ENCODE measurements at places on chromosomes 7 and 10.

- no peak overlapping the region for H3K4me3 ChIP-seq
- no peak overlapping the region for H3K27ac ChIP-seq
- no peak for DNase-seq
- H3K4me1 ChIP-seq, result no peaks in the 10 kb centered on the region
- H3K27me3 ChIP-seq, result peaks cover 2% of the 10 kb centered on the region
Measured at GRCh38 chr7:4561795-4562194, 120.3 kb upstream of the FOXK1 start.

- H3K27ac ChIP-seq, result no peak overlapping the region
- H3K36me3 ChIP-seq, result no peaks in the 10 kb centered on the region
- H3K4me3 ChIP-seq, result no peak overlapping the region
- no peaks in the 10 kb centered on the region for H3K4me1 ChIP-seq
- no peaks in the 10 kb centered on the region for H3K27me3 ChIP-seq
Measured at GRCh38 chr7:72020311-72020710, 391.8 kb downstream of the CALN1 start.

- H3K4me3 ChIP-seq, result no peak overlapping the region
- H3K4me1 ChIP-seq, result peaks cover 9% of the 10 kb centered on the region
- H3K27ac ChIP-seq, result no peak overlapping the region
- H3K27me3 ChIP-seq, result no peaks in the 10 kb centered on the region
- DNase-seq, result no peak
- H3K36me3 ChIP-seq, result peaks cover 3% of the 10 kb centered on the region
Measured at GRCh38 chr7:151851782-151852181, 25.1 kb downstream of the PRKAG2 start.

DNA sequence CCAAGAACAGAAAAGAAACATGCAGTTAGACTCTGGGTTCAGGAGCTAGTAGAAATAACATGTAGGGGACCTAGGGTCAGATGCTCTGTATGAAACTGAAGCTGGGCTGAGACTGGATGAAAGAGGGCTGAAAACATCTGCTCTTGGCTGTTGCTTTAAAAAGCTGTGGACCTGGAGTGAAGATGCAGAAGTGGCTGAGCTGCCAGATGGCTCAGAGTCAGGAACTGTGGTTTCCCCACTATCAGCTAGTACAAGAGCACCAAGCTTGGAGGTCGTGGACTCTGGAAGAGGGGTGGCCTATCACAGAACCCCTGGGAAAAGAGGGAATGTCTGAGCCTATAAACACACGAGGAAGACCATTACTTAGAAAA is 5.9 kb downstream of the ADK start:
- no peaks in the 10 kb centered on the region for H3K36me3 ChIP-seq
- DNase-seq, result no peak
- H3K27ac ChIP-seq, result no peak overlapping the region
- H3K27me3 ChIP-seq, result no peaks in the 10 kb centered on the region
- H3K4me3 ChIP-seq, result no peak overlapping the region

DNA sequence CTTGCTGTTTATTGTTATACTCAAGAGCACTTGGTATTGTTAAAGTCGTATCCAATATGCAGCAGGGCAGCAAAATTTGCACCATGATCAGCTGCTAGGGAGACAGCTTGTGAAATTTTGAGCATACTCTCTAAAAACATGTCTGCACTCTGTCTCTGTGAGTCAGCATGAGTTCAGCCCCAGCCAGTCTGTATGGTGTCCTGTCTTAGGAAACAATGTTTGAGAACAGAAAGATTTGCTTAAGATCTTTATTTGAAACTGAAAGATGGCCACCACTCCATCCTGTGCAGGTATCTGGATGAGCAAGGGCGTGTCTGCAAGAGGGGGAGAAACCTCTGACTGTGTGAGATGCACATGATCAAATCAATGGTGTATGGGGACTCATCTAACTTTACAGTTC is 97.1 kb downstream of the GNAI1 start:
- no peak for DNase-seq
- no peak overlapping the region for H3K4me3 ChIP-seq
- H3K27me3 ChIP-seq, result no peaks in the 10 kb centered on the region

DNA sequence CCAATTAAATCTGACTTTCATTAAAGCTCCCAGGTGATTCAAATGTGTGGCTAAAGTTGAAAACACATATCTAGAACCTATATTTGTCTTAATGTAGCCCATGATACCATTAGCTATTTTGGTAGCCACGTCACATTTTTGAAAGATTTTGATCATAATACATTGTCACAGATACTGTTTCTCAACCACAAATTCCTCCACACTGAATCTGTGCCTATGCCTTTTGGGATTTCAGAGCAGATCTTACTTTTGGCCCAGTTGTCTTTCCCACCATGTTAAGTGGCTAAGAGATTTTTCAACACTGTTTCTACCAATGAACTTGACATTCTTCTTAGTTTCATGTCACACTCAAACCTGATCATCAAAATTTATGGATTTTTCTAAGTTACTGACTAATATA is 47.4 kb downstream of the CH25H start:
- no peaks in the 10 kb centered on the region for H3K36me3 ChIP-seq
- H3K27me3 ChIP-seq, result peaks cover 4% of the 10 kb centered on the region
- no peak overlapping the region for H3K4me3 ChIP-seq
- no peak for DNase-seq
- H3K4me1 ChIP-seq, result peaks cover 9% of the 10 kb centered on the region

DNA sequence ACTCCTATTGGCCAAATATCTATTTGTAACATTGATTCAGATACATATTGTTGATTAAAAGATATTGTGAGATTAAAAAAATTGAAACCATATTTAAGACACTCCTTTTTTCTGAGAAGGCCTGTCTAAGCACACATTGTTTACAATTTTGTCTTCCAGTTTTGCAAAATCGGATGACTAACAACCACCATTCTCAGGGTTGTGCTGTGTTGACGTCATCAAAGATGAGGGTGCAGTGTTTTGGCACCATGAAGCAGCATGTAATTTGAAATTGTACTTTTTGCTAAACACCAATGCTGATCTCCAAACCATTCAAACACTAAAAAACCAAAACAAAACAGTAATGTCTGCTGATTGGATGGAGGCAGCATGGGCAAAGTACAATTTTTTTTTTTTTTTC is 7.4 kb downstream of the CREB5 start:
- no peaks in the 10 kb centered on the region for H3K36me3 ChIP-seq
- no peak overlapping the region for H3K4me3 ChIP-seq
- no peak for DNase-seq
- peaks cover 12% of the 10 kb centered on the region for H3K27me3 ChIP-seq

GRCh38 chr10:57864765-57865680 is 402.7 kb downstream of the IPMK start:
- no peaks in the 10 kb centered on the region for H3K36me3 ChIP-seq
- H3K27ac ChIP-seq, result no peak overlapping the region
- no peak overlapping the region for H3K4me3 ChIP-seq
- no peaks in the 10 kb centered on the region for H3K27me3 ChIP-seq
- no peak for DNase-seq
- H3K4me1 ChIP-seq, result no peaks in the 10 kb centered on the region

- H3K36me3 ChIP-seq, result no peaks in the 10 kb centered on the region
- H3K4me1 ChIP-seq, result no peaks in the 10 kb centered on the region
- DNase-seq, result no peak
- H3K27ac ChIP-seq, result no peak overlapping the region
Measured at GRCh38 chr7:12360948-12361347, 42.7 kb downstream of the VWDE start.

GRCh38 chr7:102063690-102064180 is 222.9 kb upstream of the SH2B2 start:
- no peaks in the 10 kb centered on the region for H3K4me1 ChIP-seq
- no peaks in the 10 kb centered on the region for H3K36me3 ChIP-seq
- H3K4me3 ChIP-seq, result no peak overlapping the region
- no peak for DNase-seq
- no peaks in the 10 kb centered on the region for H3K27me3 ChIP-seq

DNA sequence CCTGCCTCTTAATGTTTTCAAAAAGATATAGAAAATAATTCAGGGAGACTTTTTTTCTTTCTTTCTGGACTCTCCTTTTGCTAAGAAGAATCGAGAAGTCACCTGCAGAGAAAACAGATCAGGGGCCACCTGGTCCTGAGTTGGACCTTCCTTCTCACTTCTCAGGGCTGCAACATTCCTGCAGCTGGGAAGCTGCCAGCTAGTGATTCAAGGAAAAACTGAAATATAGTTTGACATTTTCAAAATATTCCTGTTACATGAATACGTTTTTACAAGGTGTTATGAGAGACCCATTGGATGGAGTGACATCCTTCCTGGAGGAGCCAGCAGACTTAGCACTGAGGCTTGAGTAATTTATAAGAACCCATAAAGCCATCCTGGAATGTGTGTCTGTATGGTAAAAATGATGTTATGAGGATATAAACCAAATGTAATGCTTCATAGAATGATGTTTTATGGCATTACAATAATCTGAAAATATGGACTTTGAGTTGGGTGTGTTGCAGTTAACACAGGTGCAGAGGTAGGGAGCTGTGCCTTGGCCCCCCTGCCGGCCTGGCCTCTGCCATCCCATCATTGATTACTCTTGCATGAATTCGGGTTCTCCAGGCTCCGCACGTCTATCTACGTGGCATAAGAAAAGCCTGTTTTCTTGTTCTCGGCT is 149.7 kb downstream of the PAXIP1 start:
- H3K27me3 ChIP-seq, result no peaks in the 10 kb centered on the region
- no peak overlapping the region for H3K4me3 ChIP-seq
- H3K4me1 ChIP-seq, result no peaks in the 10 kb centered on the region
- H3K36me3 ChIP-seq, result no peaks in the 10 kb centered on the region
- DNase-seq, result no peak

DNA sequence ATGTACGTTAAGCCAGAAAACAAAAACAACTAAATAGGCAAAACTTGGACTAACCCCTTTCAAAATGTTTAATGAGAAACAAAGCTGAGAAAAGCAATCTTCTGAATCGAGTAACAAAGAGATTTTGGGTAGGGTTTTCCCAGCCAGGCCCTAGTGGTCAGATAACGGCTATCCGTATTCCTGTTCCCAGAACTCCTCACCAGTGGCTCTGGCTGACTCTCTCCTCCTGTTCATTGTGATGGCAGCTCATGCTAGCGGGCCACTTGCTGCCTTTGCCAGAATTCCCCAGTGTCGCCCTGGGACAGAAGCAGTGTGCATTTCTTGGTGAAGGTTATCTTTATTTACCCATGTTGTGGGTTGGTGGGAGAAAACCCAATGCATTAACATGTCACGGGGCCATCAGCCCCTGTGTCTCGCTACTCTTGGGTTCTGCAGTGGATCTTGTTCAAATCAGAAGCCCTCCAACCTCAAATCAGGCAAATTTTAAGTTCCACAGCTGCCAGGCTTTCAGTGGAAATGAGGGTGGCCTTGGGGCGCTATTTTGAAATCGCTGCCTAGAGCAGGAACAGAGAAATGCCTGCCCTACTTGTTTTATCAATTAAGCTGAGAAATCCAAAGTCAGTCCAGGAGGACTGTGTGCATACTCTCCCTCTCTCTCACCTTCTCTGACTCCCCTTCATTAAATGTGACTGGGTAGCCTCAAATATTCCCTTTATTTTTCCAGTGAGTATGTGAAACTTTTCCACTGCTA is 164.5 kb upstream of the NPVF start:
- no peak overlapping the region for H3K4me3 ChIP-seq
- H3K4me1 ChIP-seq, result no peaks in the 10 kb centered on the region
- H3K27me3 ChIP-seq, result no peaks in the 10 kb centered on the region
- no peaks in the 10 kb centered on the region for H3K36me3 ChIP-seq

GRCh38 chr7:133912916-133913697 is 214.0 kb upstream of the LRGUK start:
- H3K36me3 ChIP-seq, result peaks cover 6% of the 10 kb centered on the region
- no peaks in the 10 kb centered on the region for H3K4me1 ChIP-seq
- H3K4me3 ChIP-seq, result no peak overlapping the region
- DNase-seq, result no peak
- no peak overlapping the region for H3K27ac ChIP-seq
- H3K27me3 ChIP-seq, result no peaks in the 10 kb centered on the region

DNA sequence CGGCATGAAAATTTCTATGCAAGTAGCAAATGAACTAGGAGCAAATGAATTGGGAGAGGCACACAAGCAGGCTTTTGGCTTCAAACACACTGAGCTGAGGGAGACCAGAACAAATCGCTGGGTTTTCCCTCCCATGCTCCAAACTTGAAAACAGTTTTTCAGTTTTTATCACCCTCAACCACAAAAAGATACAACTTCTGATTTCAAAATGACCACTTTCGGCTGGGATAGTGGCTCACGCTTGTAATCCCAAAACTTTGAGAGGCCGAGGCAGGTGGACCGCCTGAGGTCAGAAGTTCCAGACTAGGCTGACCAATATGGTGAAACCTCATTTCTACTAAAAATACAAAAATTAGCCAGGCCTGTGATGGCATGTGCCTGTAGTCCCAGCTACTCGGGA is 9.0 kb upstream of the CHUK start:
- H3K27me3 ChIP-seq, result no peaks in the 10 kb centered on the region
- H3K36me3 ChIP-seq, result peaks cover 70% of the 10 kb centered on the region
- no peak for DNase-seq
- no peak overlapping the region for H3K4me3 ChIP-seq

GRCh38 chr7:30920584-30921539 is 9.2 kb downstream of the AQP1 start:
- DNase-seq, result no peak
- no peaks in the 10 kb centered on the region for H3K36me3 ChIP-seq
- H3K27me3 ChIP-seq, result no peaks in the 10 kb centered on the region
- H3K4me1 ChIP-seq, result no peaks in the 10 kb centered on the region
- no peak overlapping the region for H3K27ac ChIP-seq

- DNase-seq, result no peak
- H3K27me3 ChIP-seq, result no peaks in the 10 kb centered on the region
- no peaks in the 10 kb centered on the region for H3K4me1 ChIP-seq
- H3K27ac ChIP-seq, result no peak overlapping the region
Measured at GRCh38 chr7:8084836-8085235, 116.2 kb downstream of the GLCCI1 start.

DNA sequence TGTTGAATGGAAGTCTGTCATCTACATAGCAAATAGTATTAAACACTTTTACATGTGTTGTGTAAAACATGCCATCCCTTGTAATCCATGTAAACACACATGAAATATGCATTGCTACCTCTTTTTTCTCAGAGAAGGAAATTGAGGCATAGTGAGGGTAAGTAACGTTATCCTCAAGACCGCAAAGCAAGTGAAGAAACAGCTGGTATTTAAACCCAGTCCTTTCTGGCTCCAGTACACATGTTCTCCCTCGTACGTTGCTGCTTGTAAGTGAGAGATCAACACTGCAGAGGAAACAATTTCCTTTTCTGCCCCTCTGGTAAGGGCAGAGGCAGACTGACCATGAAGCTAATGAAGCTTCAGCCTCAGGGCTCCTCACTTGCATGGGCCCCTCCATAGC is 28.5 kb downstream of the MAP3K8 start:
- peaks cover 14% of the 10 kb centered on the region for H3K36me3 ChIP-seq
- no peak overlapping the region for H3K4me3 ChIP-seq
- no peak overlapping the region for H3K27ac ChIP-seq
- DNase-seq, result no peak
- no peaks in the 10 kb centered on the region for H3K27me3 ChIP-seq

GRCh38 chr10:76138286-76138685 is 706.9 kb downstream of the LRMDA start:
- no peaks in the 10 kb centered on the region for H3K36me3 ChIP-seq
- H3K4me1 ChIP-seq, result no peaks in the 10 kb centered on the region
- no peak for DNase-seq
- no peak overlapping the region for H3K4me3 ChIP-seq

GRCh38 chr10:35765066-35765527 is 123.0 kb upstream of the FZD8 start:
- H3K36me3 ChIP-seq, result no peaks in the 10 kb centered on the region
- H3K4me1 ChIP-seq, result no peaks in the 10 kb centered on the region
- H3K27ac ChIP-seq, result no peak overlapping the region
- H3K27me3 ChIP-seq, result no peaks in the 10 kb centered on the region
- no peak overlapping the region for H3K4me3 ChIP-seq
- no peak for DNase-seq

- H3K36me3 ChIP-seq, result no peaks in the 10 kb centered on the region
- DNase-seq, result no peak
- H3K27ac ChIP-seq, result no peak overlapping the region
- no peaks in the 10 kb centered on the region for H3K27me3 ChIP-seq
Measured at GRCh38 chr7:49333180-49333881, 409.0 kb downstream of the CDC14C start.

Data from CD4-positive, CD25-positive, alpha-beta regulatory T cell (primary cell).